ENCODE measurements at places on chromosomes 2 and 18.

DNA sequence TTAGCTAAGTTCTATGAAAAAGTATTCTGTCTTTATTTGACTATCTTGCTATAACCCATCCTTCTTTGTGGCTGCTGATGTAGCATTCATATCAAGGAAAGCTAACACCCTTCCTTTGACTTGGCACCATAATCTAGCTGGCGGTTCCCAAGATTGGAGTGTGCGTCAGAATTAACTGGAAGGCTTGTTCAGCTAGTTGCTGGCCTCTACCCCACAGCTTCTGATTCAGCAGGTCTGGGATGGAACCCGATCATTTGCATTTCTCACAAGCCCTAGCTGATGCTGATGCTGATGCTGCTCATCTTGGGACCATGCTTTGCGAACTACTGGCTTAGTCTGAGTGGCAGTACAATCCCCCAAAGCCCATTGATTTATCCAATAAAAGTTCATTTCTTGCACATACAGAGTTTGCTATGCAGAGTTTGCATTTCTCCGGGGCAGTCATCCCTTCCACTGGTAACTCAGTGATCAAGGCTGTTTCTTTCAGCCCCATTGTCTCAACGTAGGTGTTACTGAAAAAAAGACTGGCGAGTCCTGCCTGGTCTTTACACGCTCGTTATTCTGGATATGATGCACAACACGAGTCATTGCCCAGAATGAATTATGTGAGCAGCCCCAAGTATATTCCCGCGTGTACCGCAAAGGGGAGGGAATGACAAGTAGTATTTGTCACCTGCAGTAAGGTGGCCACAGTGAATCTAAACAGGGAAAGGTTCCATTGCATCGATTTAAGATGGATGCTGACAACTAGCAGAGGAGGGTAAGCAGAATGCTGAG lies 96.5 kb downstream of the ZNF532 start:
- no peak for DNase-seq

DNA sequence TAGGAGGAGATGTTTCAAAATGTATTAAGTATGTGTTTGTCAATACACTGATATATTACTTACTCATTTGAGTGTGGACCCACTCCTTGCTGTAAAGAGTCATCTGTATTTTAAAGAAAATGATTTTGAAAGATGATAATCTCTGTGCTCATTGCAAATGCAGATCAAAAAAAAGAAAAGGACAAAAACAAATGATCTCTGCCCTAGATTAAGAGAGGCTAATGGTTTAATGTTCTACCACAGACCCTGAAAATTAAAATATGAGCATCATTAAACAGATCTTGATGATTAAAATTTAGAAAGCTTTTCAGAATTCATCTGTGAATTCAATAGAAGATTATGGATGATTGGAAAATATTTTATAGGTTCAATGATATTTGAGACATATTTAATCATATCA lies 136.5 kb downstream of the CNTNAP5 start:
- no peak for DNase-seq

- DNase-seq: no peak
Measured at GRCh38 chr2:1625281-1626001, 118.9 kb downstream of the PXDN start.

GRCh38 chr18:79260023-79260422 lies 135.7 kb upstream of the NFATC1 start:
- no peak for DNase-seq

- no peak for DNase-seq
Measured at GRCh38 chr2:176902454-176902853, 310.1 kb upstream of the HNRNPA3 start.

GRCh38 chr2:17517481-17518211 lies 594 bp downstream of the RAD51AP2 start:
- DNase-seq: no peak

DNA sequence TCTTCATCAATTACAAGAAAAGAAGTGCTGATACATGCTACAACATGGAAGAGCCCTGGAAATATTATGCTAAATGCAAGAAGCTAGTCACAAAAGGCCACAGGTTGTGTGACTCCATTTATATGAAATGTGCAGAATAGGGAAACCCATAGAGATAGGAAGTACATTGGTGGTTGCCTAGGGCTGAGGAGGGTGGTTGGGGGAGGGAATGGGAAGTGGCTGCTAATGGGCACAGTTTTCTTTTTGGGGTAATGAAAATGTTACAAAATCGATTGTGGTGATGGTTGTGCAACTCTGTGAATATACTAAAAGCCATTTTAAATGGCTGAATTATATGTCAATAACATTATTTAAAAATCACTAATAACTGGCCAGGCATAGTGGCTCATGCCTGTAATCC lies 24.3 kb upstream of the RESP18 start:
- DNase-seq: no peak

DNA sequence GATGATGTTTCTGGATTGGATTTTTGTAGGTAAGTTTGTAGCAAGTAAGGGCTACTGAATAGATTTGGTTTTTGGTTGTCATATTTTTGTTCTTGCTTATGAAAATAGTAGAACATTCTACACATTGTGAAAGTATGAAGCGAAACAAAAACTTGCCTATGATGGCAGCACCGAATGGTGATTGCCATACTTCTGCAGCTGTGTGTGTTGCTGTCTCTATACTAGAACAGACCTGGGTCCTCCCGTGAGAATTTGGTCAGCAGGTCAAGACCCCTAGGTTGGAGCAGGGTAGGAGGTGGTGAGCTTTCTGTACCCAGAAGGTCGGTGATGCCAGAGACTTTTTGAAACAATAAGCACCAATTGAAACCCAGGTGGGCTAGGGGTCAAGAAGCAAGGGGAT lies 322.6 kb downstream of the PRKCE start:
- no peak for DNase-seq

GRCh38 chr18:57220930-57221483 lies 74.1 kb downstream of the BOD1L2 start:
- no peak for DNase-seq

DNA sequence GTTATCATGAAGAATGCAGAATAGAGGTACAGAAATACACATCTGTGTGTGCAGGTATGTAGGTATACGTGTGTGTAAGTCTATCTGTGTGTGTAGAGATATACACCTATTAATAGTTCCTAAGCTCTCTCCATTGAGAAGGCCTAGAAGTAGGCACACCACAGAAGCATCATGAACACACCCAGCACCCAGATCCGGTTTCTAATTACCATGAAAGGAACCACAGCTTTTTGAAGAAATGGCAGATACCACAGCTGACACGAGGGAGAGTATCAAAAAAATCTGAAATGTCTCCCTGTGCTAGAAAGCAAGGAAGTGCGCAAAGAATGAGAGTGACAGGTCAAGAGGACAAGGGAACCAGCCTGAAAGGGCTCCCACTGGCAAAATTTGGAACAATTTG lies 27.7 kb upstream of the AP1S3 start:
- no peak for DNase-seq

DNA sequence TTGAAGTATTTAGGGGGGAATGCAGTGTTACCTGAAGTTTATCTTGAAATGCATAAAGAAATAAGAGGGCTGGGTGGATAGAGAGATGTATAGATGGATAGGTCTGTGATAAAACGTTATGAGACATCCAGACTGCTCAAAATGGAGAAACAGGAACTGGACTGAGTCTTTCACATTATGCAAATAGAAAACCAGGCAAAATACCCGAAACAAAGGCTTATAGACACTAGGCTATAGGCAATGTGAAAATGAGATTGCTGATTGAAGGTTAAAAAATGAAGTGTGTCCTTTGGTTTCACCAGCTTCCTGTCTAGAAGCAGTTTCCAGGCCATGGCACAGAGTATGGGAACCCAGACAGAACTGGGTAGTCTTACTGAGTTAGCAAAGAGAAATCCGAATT lies 24.9 kb upstream of the SLC3A1 start:
- no peak for DNase-seq

DNA sequence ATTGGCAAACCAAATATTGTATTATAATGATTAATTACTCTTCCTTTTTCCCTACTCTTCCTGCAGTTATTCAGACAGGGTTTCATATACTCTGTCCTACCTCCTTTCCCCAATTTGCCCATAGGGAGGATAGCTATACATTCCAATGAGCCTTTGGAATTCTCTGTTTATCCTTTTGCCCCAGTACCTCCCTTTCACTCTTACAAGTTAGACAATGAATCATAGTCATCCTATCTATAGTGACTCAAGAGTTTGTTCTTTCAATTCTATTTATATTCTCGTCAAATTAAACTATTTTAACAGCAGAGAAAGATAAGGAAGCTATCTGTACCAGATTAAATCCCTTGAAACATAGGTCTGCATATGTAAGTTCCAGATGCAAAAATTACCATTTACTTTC lies 437.5 kb downstream of the NR4A2 start:
- DNase-seq: no peak

GRCh38 chr2:20509770-20510490 lies 63.1 kb downstream of the RHOB start:
- peak; percentile 57 for DNase-seq

- no peak for DNase-seq
Measured at GRCh38 chr18:59549503-59550173, 147.6 kb downstream of the CCBE1 start.

DNA sequence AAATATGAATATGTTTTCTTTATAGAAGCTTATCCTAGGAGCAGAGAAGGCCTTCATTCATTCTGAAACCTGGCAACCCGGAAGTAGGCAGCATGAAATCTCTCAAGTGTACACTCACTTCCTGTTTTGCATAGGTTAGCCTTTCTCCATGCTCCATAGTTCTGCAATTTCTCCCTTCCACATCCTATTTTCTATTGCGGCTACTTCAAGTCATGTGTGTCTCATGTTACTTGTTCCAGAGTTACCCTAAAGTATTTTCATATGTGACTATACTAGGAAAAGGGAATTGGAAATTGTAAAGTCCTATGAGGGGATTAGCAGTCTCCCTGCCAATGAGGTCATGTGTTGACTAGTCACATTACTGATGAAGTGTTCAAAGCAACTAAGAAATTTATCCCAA lies 320.6 kb downstream of the NCKAP5 start:
- DNase-seq: no peak

DNA sequence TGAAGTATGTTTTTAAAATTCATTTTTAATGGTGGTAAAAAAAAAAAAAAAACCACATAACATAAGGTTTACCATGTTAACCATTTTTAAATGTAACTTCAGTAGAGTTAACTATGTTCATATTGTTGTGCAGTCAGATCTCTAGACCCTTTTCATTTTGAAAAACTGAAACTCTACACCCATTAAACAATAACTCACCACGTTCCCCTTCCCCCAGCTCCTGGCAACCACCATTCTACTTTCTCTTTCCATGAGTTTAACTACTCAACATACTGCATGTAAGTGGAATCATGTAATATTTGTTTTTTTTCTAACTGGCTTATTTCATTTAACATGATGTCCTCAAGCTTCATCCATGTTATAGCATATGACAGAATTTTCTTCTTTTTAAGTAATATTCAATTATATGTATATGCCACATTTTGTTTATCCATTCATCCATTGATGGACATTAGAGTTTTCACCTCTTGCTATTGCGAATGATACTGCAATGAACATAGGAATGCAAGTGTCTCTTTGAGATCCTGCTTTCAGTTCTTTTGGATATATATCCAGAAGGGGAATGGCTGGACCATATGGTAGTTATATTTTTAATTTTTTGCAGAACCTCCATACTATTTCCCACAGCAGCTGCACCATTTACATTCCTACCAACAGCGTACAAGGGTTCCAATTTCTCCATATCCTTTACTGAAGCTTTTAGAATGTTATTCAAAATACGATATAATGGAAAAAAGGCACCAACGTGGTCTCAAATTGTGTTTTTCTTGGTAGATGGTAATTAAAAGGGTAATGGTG lies 91.0 kb downstream of the SPTBN1 start:
- no peak for DNase-seq

- DNase-seq: no peak
Measured at GRCh38 chr2:7984693-7985353, 697.0 kb upstream of the ID2 start.

- DNase-seq: no peak
Measured at GRCh38 chr18:24115628-24116027, 23.2 kb upstream of the CABYR start.

Data from NCI-H2107 (cell line).